ENCODE measurements at places on chromosomes 6 and 20. TPM values are rescaled to one million over a fixed set of nuclear protein-coding genes. Genes with fewer than 3 reads are reported as not detected.

The C2 gene
- total RNA-seq, result 4.7 TPM

- no peak for DNase-seq
Measured at GRCh38 chr20:64075556-64075955, 3.8 kb downstream of the RGS19 start.

DNA sequence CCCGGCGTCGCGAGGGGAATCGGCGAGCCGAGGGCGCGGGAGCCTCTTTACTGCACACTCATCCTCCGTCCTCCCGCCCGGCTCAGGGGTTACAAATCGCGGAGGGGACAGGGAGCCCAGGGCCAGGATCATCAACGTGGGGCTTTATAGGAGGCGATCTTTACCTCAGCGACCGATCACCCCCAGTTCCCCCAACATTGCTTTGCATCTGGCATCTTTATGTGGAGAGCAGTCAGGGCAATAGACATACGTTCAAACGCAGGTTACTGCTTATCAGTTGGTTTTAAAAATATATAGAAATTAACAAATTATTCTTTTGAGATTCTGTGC, 634 bp downstream of the HSF2 start:
- DNase-seq, result no peak

DNA sequence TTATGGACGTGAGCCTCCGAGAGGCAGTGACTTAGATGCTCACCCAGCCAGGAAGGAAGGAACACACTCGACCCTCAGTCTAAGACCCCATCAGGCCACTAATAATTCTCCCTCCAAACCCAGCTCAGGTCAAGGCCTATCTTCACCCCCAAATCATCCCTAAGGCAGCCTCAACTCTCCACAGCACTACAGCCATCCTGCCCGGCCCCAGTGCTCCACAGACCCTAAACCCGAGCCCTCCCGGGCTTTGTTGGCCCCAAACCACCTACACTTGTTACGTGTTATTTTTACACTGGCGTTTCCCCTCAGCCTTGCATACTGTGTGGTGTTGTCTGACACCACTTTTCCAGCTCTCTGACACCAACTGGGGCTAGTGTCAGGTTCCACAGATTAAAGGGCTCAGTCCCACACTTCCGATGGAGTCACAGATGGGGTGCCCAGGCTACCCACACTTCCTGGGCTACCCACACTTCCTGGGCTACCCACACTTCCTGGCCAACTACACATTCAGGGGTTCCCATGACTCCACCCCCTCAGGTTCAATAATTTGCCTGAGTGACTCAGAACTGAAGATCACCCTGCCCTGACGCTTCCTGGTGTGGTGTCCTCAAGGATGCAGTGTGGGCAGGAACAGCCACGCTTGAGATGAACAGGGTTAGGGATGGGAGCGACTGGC, 25.3 kb downstream of the RBCK1 start:
- no peak for DNase-seq

DNA sequence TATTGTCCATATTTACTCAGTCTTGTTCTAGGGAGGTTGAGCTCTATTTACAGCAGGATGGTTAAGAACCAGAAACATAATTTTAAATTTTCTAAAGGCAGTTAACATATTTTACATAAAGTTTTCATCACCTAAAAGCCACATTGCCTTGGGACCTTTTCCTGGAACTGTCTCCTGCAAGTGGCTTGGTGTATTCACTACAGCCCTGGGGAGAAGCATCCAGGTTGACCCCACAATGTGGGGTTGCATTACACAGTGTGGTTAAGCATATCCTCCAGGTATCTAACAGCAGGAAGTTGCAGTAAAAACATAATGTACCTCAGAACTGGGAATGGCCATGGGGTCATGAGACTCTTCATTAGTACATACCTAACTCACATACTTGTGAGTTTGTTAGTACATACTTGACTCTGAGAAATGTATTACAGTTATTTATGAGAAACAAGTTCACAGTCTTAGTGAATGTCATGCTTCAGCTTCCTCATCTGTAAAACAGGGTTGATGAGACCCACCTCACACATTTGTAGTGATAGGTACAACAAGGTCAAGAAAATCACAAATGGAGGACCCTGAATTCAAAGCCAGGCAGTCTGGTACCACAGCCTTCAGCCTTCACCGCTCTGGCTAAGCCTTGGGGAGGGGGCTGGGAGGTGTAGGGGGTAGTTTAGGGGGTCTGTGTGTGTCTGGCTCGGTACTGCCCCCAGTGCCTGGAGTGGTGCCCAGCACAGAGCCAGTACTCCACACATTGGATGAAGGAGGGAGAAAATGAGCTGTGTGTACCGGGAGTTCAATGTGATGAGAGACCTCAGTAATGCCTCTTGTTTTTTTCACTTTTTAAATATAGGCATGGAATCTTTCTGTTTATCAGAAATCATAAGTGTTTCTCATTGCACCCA, 52.9 kb downstream of the KAT14 start:
- DNase-seq, result no peak

Data from occipital lobe (tissue), 3 donors.